ENCODE measurements at places on chromosomes 6 and 20.

DNA sequence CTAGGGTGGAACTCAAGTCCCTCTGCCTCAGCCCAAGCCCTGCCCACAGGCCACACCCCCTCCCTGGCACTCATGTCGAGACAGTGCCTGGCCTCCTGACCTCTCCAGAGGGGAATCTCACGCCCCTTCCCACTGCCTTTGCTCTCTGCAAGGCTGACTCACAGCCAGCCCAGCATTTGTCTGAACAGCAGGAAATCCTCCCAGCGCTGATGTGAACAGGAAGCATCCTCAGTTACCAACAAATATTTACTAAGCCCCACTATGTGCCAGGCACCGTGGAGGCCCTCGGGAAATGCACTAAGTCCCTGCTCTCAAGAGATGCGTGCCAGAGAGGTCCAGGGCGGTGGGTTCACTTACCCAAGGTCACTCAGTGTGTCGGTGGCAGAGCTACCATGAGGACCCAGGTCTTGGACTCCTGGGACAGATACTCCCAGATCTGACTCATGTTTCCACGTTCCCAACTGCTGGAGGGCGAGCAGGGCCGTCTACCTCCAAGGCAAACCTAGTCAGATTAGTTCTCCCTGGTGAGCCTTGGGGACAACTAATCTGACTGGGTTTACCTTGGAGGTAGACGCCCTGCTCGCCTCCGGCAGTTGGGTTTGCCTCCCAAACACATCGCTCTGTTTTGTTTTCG, 7.8 kb downstream of the ADA start:
- no peak for DNase-seq

DNA sequence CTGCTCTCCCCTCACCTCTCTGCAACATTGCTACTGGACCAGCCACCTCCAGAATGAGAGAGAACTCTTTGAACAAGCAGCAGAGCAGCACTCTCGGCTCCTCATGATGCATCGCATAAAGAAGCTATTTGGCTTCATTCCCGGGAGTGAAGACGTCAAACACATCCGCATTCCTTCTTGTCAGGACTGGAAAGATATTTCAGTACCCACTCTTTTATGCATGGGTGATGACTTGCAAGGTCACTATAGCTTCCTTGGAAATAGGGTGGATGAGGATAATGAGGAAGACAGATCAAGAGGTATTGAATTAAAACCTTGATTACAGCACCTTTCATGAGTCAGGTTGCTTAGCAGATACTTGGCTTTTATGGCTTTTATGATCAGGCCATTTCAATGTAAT, 4.3 kb downstream of the CALHM4 start:
- DNase-seq, result no peak

DNA sequence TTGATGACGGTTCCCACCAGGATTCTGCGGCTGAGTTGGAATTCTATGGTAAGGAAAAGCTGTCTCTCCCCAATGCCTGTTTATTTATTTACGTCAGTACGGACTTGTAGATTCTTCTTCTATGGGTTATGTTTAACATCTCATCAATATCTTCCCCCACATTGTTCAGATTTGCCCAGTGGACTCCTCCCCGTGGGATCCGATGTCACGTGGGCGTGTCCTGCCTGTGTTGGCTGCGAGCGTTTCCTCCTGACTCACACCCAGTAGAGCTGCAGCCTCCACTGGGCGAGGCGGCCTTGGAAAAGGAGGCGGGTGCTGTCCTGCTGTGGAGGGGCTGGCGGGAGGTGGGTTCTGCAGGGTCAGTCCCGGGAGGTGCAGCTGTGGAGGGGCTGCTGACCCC, 46.8 kb upstream of the SLCO4A1 start:
- DNase-seq, result no peak

DNA sequence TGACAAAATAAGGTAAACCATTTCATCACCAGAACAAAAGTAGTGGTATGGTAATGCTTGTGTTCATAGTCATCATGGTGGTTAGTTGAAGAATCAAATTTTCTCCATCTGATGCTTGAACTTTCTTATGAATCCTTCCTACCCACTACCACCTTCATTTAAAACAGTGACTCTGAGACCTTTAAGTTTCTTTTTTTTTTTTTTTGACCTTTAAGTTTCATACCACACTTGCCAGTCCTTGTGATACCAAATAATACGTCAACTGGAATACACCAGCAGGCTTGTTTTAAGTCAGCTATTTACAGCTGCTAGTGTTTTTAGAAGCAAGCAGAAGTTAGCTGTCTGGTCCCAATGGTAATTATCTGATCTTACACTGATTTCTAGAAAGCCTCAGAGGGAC, 413.4 kb upstream of the SOX4 start:
- DNase-seq, result no peak

GRCh38 chr6:131163886-131164285, 28.6 kb downstream of the AKAP7 start:
- no peak for DNase-seq

- no peak for DNase-seq
Observed at GRCh38 chr6:34529665-34530327, 26.3 kb downstream of the SPDEF start.

DNA sequence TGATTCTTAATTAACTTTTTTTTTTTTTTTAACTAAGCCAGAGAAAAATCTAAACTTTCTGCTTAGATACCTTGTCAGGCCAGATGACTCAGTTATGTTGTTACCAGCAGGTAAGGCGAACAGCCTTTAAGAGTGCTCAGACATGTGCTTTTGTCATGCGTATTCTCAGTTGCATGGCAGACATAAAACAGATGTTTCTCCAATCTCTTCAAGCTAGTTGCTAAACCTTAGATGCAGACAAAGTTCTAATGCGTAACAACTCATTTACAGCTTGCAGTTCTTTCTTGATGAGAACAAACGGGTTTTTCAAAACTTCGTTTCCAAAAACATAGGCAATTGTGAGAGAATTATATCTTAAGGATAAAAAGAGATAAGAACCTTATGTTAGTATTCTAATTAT, 49.6 kb upstream of the GFRAL start:
- no peak for DNase-seq

DNA sequence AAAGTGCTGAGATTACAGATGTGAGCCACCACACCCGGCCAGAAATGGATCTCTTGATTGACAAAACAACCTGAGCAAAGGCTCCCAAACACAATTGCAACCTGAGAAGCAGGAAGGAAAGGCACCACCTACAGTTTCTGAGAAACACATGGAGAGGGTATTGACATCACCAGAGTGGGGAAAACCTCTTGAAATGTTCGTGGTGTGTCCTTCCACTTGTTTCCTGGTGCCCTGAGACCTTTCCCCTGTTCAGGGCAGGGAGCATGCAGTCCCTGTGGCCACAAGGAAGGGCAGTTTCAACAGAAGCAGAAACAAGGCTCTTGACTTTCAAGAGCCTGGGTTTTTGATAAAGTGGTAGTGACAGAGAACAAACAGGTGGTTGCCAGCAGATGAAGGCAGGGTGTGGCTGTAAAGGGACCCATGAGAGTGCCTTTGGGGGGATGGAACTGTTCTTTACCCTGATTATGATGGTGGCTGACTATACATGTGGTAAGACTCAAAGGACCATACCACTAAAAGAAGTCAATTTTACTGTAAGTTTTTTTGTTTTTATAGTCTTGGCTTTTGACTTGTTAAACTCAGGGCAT, 3.2 kb upstream of the BPIFA1 start:
- DNase-seq, result no peak

All from stimulated activated CD4-positive, alpha-beta T cell treated with anti-CD3 and anti-CD28 coated beads, Interleukin-1b, Interleukin-23, amount 100 ng/mL, for 1 hour (primary cell).